ENCODE measurements at places on chromosomes 1 and 21. TPM values are rescaled to one million over a fixed set of nuclear protein-coding genes. Genes with fewer than 3 reads are reported as not detected.
A peak's percentile ranks its signal among the peaks of the same experiment; 100 is the strongest.

GRCh38 chr1:242241936-242242335 is 243.0 kb upstream of the MAP1LC3C start:
- no peaks in the 10 kb centered on the region for H3K27me3 ChIP-seq
- no peak for DNase-seq
- no peaks in the 10 kb centered on the region for H3K36me3 ChIP-seq
- H3K27ac ChIP-seq = no peak overlapping the region

DNA sequence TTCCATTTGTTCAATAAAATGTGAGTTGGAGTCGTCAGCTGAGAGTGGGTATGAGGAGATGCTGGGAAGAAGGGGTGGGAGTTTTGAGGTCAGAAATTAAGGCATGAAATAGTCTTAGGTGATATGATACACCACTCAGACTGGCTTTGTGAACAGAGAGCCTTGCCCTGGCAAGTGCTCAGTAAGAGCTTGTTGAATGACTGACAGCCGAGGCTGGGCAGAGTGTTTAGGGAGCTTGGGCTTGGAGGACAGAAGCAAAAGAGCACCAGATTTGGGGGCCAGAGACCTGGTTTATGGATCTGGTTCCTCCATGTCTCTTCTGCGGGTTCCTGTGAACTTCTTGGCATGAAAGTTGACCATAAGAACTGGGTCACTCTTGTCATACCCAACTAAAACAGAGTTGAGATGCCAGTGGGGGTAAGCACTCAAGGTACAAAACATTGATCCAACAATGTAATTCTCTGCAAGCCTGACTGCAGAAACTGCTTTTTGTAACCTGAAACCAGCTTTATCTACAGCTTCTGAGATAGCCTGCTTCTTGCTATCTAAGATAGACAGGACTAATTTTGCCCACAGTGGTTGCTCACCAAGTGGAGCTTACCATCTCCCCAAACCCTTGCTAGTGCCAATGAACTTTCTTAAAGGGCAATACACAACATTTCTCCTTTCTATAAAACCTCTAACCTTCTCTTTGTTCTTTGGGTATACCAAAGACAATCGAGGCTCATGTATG is 126.4 kb downstream of the TENT5C start:
- no peak overlapping the region for H3K27ac ChIP-seq
- no peak for DNase-seq
- H3K36me3 ChIP-seq = no peaks in the 10 kb centered on the region
- H3K27me3 ChIP-seq = no peaks in the 10 kb centered on the region

DNA sequence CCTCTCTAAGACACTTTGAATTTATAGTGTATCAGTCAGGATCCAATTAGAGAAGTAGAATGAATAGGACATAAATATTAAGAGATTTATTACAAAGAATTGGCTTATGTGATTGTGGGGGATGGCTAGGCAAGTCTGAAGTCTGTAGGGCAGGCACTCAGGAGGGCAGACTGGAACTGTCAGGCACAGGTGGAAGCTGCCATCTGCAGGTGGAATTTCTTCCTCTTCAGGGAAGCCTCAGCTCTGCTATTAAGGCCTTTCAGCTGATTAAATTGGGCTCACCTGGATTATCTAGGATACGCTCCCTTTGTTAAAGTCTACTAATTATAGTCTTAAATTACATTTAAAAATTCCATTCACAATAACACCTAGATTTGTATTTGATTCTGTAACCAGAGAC is 92.0 kb upstream of the HAO2 start:
- no peak overlapping the region for H3K4me3 ChIP-seq
- no peaks in the 10 kb centered on the region for H3K36me3 ChIP-seq
- H3K4me1 ChIP-seq = no peaks in the 10 kb centered on the region

- H3K27ac ChIP-seq = no peak overlapping the region
- peaks cover 16% of the 10 kb centered on the region for H3K4me1 ChIP-seq
- peaks cover 29% of the 10 kb centered on the region for H3K36me3 ChIP-seq
- DNase-seq = no peak
- peak overlapping the region; percentile 79 for H3K4me3 ChIP-seq
These were observed 1.2 kb upstream of the ST3GAL3 start for GRCh38 chr1:43705982-43706597.

Gene CD1C
- 1.0 TPM for polyA plus RNA-seq
